Activated CD4-positive, alpha-beta T cell treated with anti-CD3 and anti-CD28 coated beads, Interleukin-2, amount 50 U/mL, for 4 hours (primary cell): ENCODE measurements at places on chromosomes 12 and 14.

GRCh38 chr14:57549765-57550420 lies 56.2 kb upstream of the CCDC198 start:
- DNase-seq: no peak

DNA sequence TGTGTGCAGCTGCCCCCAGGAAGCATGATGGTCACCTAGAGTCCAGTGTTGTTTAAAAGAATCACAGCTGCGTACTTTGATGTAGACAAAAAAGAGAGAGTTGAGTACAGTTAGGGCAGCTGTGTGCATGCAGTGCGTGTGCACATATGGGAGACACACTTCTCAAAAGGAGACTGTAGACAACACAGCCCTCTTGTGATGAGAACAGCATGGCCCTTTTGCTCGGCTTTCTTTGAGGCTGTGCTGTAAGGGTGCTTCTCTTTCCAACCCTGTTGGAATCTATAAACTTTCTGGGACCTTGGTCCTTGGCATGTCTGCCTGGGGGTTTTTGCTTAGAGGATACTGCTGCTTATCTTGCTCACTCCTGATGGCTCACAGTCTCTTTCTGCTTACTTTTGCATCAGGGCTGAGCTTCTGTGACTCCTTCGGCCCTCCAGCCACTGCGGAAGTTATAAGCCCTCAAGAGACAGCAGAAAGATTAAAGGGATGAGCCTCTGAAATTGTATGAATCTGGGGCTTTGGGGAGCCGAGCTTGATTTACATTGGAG lies 102.9 kb downstream of the DYRK2 start:
- no peak for DNase-seq

DNA sequence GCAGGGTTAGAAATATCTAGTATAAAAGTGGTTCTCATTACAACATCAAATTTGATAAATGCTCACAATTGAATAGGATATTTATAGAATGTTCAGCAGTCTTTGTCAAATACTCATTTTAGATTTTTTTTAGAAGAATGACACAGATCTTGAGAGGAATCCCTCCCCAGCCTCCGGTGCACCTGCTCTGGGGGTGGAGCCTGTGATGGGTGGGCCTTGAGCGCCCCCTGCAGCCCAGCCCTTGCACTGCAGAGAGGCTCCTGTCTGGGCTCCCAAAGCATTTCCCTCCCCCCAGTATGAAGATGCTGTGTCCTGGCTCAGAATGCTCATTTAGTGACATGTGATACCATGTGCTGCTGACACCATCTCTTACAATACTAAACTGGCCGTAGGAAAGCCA lies 792.3 kb downstream of the TMEM121 start:
- peak; percentile 31 for DNase-seq

DNA sequence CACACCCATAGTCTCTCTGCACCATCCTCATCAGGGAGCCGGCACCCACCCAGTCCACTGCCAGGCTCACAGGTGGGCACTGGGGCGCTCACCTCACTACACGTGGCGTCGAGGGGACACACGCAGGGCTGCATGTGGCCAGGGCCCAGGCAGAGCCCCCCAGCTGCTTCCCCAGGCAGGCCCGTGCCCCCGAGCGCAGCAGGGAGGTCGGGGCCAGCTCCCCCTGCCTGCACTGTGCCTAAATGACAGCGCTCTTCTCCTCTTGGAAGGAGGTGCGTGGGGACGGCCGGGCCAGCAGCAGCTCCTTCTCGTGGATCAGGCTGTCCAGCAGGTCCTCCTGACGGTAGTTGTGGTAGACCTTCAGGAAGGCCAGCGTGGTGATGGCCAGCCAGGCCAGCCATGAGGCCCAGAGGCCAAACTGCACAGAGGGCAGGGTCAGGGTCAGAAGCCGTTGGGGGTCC lies 11.3 kb downstream of the TMEM179 start:
- no peak for DNase-seq

- no peak for DNase-seq
Observed at GRCh38 chr14:58584383-58584782, 53.4 kb upstream of the DACT1 start.

GRCh38 chr12:22018860-22019259 lies 27.2 kb upstream of the CMAS start:
- DNase-seq: no peak

DNA sequence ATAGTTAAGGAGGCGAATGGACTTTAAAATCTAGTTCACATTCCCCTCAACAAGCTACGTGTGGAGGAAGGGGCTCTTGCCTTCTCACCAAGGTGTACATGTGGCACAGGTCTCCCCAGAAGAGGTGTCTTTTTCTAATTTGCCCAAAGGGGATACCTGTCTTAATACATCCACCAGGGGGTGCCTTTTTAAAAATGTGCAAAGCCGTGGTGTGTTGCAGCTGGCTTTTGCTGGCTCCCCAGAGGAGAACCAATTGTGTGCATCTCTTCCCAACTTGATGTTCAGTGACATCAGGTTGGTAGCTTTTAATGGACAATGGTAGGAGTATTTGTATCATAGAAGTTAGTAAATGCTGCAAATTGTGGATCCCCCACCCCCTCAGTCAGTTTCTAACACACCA lies 33.8 kb downstream of the CREBL2 start:
- DNase-seq: peak; percentile 7

DNA sequence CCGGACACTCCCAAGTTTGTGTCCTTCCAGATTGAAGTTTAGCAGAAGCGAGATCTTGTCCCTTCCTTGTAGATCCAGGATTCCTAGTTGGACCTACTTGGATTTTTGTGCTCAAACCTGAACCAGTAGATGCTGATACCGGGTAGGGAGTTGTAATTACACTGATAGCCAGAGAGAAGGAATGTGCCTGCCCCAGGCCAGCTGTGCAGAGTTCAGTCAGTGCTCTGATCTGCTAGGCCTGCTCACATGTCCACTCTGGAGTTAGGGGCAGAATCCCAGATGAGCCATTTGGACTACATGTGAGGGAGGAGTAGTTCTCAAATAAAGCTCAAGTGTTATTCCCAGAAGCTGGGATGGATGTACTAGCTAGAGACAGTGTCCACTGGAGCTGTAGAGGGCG lies 65.7 kb downstream of the PRKCH start:
- no peak for DNase-seq
